Foreskin fibroblast (primary cell): ENCODE measurements at places on chromosomes 1 and 21.

GRCh38 chr1:22886211-22886610 is 86.5 kb downstream of the LACTBL1 start:
- DNase-seq = peak; percentile 85

DNA sequence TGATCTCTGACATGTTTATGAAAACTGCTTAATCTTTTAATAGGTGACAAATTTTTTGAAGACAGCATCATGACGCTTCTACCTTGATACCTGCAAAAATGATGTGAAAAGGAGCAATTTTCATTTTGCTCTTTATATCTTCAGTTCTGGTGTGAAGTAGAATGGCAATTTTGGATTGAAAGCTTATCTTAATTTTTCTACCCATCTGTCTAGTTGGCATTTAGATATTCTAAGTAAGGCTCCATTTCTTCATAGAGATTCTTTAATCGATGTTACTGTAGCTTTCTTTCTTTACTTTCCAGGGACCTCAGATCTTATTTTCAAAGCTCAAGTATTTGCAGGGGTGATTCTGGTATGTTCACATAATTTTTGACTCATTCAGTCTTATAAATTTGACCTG is 32.3 kb upstream of the GPR52 start:
- no peak for DNase-seq

- no peak for DNase-seq
Observed at GRCh38 chr21:38282921-38283320, 26.1 kb downstream of the KCNJ15 start.

GRCh38 chr1:62022382-62022983 is 172.2 kb upstream of the L1TD1 start:
- no peak for DNase-seq

DNA sequence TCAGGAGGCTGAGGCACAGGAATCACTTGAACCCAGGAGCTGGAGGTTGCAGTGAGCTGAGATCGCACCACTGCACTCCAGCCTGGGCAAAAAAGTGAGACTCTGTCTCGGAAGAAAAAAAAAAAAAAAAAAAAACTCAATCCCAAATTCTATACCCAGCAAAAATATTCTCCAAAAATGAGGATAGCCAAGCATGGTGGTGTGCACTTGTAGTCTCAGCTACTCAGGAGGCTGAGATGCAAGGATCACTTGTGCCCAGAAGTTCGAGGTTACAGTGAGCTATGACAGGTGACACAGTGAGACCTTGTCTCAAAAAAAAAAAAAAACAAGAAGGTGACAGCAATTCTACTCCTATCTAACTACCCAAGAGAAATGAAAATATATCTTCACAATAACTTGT is 6.4 kb downstream of the TMEM50B start:
- no peak for DNase-seq

DNA sequence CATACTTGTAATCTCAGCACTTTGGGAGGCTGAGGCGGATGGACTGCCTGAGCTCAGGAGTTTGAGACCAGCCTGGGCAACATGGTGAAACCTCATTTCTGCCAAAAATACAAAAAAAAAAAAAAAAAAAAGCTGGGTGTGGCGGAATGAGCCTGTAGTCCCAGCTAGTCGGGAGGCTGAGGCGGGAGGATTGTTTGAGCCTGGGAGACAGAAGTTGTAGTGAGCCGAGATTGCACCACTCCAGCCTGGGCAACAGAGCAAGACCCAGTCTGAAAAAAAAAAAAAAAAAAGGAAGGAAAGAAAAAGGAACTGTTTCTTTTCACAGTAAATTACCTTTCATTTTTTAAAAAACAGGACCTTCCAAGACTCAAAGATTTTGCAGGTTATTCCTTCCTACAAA is 29.5 kb downstream of the LIN9 start:
- no peak for DNase-seq

GRCh38 chr21:34861258-34861657 is 187.8 kb downstream of the RUNX1 start:
- no peak for DNase-seq

- peak; percentile 89 for DNase-seq
Observed at GRCh38 chr1:53572065-53572814, 113.0 kb downstream of the DMRTB1 start.

- DNase-seq = no peak
Observed at GRCh38 chr1:162928141-162928540, 67.2 kb upstream of the CCDC190 start.

DNA sequence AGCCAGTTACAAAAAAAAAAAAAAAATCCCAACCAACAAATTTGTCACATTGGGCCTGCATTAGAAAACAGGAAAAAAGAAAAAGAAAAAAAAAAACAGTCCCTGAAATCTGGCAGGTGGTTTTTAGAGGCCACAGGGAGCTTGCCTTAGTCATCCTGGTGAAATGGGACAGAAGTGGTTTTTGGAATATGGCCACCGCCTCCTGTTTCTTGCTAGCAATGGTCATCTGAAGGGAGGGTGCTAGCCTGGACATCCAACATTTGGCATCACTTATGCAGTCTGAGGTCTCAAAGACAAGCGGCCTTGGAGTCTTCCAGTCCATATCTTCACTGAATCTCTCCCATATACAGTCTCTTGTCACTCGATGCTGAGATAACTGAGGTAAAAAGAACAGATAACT is 20.1 kb upstream of the NKAIN1 start:
- no peak for DNase-seq

DNA sequence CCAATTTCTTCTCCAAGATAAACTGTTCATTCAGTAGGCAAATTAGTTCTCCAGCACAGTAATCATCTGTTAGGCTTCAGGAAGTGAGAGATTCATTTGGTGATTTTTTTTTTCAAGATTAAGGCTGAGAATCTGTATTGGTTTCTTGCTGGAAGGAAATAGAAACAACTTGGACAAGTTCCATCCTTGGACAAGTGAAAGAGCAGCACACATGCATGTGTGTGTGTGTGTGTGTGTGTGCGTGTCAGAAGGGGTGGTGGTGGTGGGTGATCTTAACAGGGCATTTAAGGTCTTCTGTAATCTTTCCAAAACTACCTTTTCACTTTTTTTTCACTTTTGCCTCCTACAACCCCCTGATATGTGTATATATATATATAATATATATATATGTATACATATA is 15.9 kb upstream of the SUCO start:
- DNase-seq = no peak

GRCh38 chr1:232624546-232625281 is 5.2 kb downstream of the SIPA1L2 start:
- DNase-seq = no peak

GRCh38 chr1:185864889-185865517 is 130.8 kb downstream of the HMCN1 start:
- peak; percentile 85 for DNase-seq

DNA sequence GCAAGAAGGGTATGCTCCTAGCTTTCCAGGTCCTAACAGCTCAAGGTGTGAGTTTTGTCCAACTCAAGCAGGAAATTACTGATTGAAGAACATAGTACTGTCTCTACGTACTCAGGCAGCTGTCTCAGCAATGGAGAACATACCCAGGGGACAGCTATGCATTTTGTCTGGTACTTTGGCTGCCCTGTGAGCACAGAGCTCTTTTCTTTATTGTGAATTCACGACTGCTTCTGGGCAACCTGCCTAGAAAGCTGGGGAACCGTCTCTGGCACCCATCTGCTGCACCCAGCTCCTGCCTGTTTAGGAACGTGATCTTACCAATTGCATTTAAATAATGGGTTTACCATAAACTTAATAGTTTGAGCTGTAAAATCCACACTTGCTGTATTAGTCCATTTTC is 258.1 kb downstream of the HHAT start:
- no peak for DNase-seq

DNA sequence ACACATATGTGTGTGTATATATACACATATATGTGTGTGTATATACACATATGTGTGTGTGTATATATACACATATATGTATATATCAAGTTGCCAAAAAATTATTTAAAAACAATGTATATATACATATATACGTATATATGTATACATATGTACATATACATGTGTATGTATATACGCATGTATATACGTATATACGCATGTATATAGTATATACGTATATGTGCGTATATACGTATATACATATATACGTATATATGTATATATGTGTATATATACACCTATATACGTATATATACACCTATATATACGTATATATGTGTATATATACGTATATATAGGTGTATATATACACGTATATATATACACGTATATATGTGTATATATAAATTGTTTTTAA is 57.0 kb upstream of the ZNF644 start:
- no peak for DNase-seq

- peak; percentile 20 for DNase-seq
Observed at GRCh38 chr1:54926970-54927369, 40.0 kb upstream of the DHCR24 start.

DNA sequence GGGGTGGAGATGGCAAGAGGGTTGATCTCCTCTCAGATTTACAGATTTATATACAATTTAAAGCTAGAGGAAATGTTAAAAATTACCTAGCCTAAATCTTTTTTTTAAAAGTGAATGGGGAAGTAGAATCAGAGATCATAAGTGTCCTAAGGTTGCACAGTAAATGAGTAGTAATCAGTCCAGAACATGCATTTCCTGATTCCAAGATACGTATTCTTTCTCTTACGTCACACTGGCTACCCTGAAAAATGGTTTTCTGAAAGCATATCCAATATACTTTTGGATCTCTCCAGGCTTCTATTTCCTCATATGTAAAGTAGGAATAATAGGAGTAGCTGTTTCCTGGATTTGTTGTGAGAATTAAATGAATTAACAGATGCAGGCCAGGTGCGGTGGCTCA is 11.7 kb downstream of the GADD45A start:
- no peak for DNase-seq

DNA sequence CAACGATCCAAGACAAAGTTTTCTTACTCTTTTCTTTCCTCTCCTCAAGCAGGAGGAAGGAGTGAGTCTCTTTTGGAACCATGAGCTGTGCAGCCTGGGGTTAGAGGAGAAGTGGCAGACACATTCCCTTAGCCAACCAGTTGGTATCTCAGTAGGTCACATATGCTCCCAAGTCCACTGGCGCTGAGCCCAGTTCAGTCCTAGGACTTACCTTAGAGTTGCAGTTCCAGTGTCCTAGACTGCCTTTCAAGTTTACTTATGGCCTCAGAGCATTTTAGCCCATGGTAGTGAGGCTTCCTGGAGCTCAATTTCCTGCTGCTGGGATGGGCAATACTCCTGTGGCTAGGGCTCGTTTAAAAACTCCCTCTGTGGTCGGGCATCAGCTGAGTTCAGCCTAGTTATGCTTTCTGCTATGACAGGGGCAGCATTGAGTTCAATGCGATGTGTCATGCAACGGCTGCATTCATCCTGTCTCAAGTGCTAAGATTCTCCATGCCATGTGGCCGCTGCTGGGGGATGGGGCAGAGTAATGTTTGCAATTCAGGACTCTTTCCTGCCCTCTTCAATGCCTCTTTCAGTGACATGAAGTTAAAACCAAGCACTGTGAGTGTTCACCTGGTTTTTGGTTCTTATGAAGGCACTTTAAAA is 103.8 kb downstream of the LRRC7 start:
- DNase-seq = peak; percentile 3

DNA sequence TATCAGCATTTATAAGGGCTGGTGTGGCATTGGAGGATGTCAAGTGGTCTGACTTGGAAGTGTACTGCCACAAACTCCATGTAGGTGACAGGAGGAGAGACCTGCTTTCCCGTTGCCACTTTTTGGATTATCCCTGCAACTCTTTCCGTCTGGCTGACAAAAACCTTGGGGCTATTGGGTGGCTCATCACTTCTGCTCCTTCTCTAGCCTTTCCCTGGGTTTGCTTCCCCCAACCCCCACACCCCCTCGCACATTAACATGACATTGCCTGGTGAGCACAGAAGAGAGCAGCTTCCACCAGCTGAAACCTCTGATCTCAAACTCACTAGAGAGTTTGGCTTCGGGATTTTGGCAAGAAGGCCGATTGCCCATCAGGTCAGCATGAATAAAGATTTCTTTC is 39.2 kb downstream of the PROX1 start:
- DNase-seq = no peak

GRCh38 chr1:160548960-160549664 is 26.1 kb upstream of the SLAMF6 start:
- DNase-seq = no peak

- peak; percentile 35 for DNase-seq
Observed at GRCh38 chr1:55584526-55585401, 369.6 kb upstream of the USP24 start.

- no peak for DNase-seq
Observed at GRCh38 chr1:159913451-159914192, 11.7 kb downstream of the TAGLN2 start.
